ENCODE measurements at places on chromosomes 12 and 14. TPM values are rescaled to one million over a fixed set of nuclear protein-coding genes. Genes with fewer than 3 reads are reported as not detected.

Gene RD3L
- not detected for total RNA-seq

Gene GMFB
- 77.7 TPM for total RNA-seq

Gene KRT73
- not detected for total RNA-seq

Gene SLC7A7
- total RNA-seq = 0.81 TPM

Gene LRTM2
- total RNA-seq = not detected

Gene SMIM41
- 0.13 TPM for total RNA-seq

DNA sequence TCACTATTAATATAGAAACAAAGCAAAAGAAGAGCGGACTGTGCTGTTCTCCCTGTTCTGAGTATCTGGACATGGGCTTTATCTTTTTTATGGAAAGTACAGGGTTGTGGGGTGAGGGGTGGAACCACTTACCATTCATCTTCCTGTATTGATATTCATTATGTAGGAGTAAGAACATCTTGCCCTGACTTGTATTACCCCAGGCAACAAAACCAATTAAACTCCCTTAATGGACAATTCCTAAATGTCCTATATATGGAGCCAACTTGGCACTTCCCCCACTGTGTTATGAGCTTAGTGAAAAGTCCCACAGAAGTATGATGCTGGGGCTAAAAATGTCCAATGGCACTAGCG is 139.9 kb upstream of the KRR1 start:
- no peaks in the 10 kb centered on the region for H3K27me3 ChIP-seq
- no peak overlapping the region for H3K4me3 ChIP-seq
- no peak overlapping the region for H3K27ac ChIP-seq
- peaks cover 45% of the 10 kb centered on the region for H3K4me1 ChIP-seq
- peaks cover 16% of the 10 kb centered on the region for H3K36me3 ChIP-seq
- no peak for DNase-seq

GRCh38 chr14:101947577-101947903 is 16.8 kb upstream of the DYNC1H1 start:
- DNase-seq = no peak
- peak overlapping the region; percentile 95 for H3K27ac ChIP-seq
- peak overlapping the region; percentile 94 for H3K4me3 ChIP-seq
- H3K27me3 ChIP-seq = peaks cover 12% of the 10 kb centered on the region
- H3K36me3 ChIP-seq = peaks cover 5% of the 10 kb centered on the region

- peak overlapping the region; percentile 44 for H3K4me3 ChIP-seq
- DNase-seq = peak; percentile 80
- H3K27ac ChIP-seq = peak overlapping the region; percentile 84
- peaks cover 83% of the 10 kb centered on the region for H3K4me1 ChIP-seq
- H3K36me3 ChIP-seq = no peaks in the 10 kb centered on the region
Observed at GRCh38 chr12:52976574-52977071, 27.7 kb downstream of the KRT18 start.

- H3K4me3 ChIP-seq = peak overlapping the region; percentile 50
- H3K36me3 ChIP-seq = peaks cover 5% of the 10 kb centered on the region
- no peak for DNase-seq
- no peak overlapping the region for H3K27ac ChIP-seq
- peaks cover 9% of the 10 kb centered on the region for H3K4me1 ChIP-seq
Observed at GRCh38 chr12:124646385-124647230, 79.2 kb upstream of the NCOR2 start.

- peaks cover 53% of the 10 kb centered on the region for H3K4me1 ChIP-seq
- H3K27ac ChIP-seq = no peak overlapping the region
- H3K27me3 ChIP-seq = no peaks in the 10 kb centered on the region
Observed at GRCh38 chr14:72518809-72519377, 375.0 kb downstream of the DPF3 start.

DNA sequence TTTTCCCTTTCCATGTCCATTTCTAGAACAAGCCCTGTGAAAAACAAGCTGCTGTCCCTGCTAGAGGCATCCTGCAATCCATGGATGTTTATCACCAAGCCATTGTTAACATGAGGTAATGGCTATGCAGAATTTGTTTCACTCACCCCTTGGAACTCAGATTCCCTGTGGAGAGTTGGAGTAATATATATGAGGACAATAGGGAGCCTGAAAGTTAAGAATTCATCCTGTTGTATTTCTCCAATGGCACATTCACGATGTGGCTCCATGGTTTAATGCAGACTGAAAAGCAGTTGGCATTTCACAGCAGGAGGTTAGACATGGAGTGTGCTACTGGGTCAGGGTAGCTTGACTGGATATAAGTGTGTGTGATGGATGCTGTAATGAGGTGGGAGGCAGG is 32.4 kb downstream of the GPR65 start:
- no peaks in the 10 kb centered on the region for H3K27me3 ChIP-seq
- H3K4me1 ChIP-seq = no peaks in the 10 kb centered on the region
- no peak overlapping the region for H3K27ac ChIP-seq
- H3K36me3 ChIP-seq = no peaks in the 10 kb centered on the region
- no peak overlapping the region for H3K4me3 ChIP-seq

DNA sequence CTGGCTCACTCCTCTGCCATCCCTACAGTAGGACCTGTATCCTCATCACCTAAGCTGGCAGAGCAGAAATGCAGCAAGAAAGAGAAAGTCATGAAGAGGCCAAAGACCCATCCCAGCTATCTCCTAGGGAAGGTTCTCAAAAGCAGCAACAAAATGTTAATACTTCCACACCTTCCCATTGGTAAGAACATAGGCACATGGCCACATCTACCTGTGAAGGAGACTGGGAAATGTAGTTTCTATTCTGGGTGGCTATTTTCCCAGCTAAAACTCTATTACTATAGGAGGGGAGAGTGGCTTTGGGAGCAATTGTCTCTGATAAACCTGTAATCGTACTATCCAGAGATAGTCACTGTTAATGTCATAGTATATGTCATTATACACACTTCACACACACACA is 13.7 kb upstream of the EIF2B2 start:
- H3K27me3 ChIP-seq = peaks cover 2% of the 10 kb centered on the region
- no peaks in the 10 kb centered on the region for H3K36me3 ChIP-seq
- peaks cover 17% of the 10 kb centered on the region for H3K4me1 ChIP-seq
- no peak overlapping the region for H3K4me3 ChIP-seq
- no peak for DNase-seq

GRCh38 chr12:94404854-94405253 is 54.8 kb downstream of the CEP83 start:
- DNase-seq = no peak
- peaks cover 15% of the 10 kb centered on the region for H3K36me3 ChIP-seq
- no peak overlapping the region for H3K27ac ChIP-seq
- no peaks in the 10 kb centered on the region for H3K27me3 ChIP-seq
- peak overlapping the region; percentile 81 for H3K4me3 ChIP-seq
- H3K4me1 ChIP-seq = peaks cover 19% of the 10 kb centered on the region

DNA sequence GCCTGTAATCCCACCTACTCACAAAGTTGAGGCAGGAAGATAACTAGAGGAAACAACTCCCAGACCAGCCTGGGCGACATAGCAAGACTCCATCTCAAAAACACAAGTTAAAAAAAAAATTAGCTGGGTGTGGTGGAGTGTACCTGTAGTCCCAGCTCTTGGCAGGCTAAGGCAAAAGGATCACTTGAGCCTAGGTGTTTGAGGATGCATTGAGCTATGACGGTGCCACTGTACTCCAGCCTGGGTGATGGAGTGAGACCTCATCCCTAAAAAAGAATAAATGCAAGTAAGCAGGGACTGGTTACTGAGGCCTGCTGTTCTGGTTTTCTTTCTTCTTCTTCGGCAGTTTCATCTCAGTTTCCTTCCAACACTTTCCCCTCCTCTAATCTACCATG is 7.4 kb downstream of the PTPN21 start:
- H3K27ac ChIP-seq = peak overlapping the region; percentile 17
- DNase-seq = no peak

GRCh38 chr14:70171726-70172125 is 17.0 kb downstream of the SLC8A3 start:
- no peak for DNase-seq
- H3K27ac ChIP-seq = no peak overlapping the region
- H3K4me1 ChIP-seq = no peaks in the 10 kb centered on the region
- no peaks in the 10 kb centered on the region for H3K36me3 ChIP-seq

- no peak overlapping the region for H3K4me3 ChIP-seq
- peaks cover 9% of the 10 kb centered on the region for H3K36me3 ChIP-seq
- DNase-seq = no peak
- H3K4me1 ChIP-seq = peaks cover 74% of the 10 kb centered on the region
- no peaks in the 10 kb centered on the region for H3K27me3 ChIP-seq
Observed at GRCh38 chr12:15719230-15719629, 70.0 kb downstream of the EPS8 start.

Measured in HFFc6 (cell line).